Fibroblast of skin of scalp (primary cell): ENCODE measurements at places on chromosomes 5 and 9.
A peak's percentile ranks its signal among the peaks of the same experiment; 100 is the strongest.

- peak; percentile 88 for DNase-seq
Observed at GRCh38 chr9:95756986-95757385, 118.5 kb upstream of the ERCC6L2 start.

DNA sequence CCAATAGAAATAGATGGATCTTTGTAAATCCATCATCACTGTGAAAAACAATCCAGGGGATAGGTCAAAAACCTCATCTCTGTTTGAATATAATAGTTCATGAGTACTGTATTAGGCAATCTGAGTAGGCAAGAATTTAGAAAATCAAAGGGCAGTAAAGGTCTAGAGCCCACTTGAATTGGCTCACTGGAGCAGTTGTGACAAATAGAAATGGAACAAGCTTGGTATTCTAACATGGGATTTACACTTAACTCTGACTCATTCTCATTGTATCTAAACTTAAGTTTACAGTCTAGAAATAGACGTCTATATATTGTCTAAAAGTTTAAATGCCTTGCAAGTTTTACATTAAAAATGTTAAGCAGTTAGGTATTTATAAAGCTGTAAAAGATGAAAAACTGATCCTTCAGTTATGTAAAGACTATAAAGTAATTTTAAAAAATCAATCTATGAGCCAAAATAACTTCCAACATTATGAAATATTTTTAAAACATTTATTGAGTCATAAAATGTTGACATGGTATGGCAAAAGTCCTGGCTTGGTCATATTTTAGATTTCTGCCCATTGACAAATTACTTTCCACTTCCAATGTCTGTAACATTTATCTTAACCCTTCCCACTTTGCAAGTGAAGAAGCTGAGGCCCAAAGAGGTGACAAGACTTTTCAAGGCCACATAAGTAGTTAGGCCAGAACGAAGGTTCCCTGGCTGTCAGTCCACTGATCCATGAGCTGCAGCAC lies 203.7 kb upstream of the NREP start:
- DNase-seq, result peak; percentile 87

DNA sequence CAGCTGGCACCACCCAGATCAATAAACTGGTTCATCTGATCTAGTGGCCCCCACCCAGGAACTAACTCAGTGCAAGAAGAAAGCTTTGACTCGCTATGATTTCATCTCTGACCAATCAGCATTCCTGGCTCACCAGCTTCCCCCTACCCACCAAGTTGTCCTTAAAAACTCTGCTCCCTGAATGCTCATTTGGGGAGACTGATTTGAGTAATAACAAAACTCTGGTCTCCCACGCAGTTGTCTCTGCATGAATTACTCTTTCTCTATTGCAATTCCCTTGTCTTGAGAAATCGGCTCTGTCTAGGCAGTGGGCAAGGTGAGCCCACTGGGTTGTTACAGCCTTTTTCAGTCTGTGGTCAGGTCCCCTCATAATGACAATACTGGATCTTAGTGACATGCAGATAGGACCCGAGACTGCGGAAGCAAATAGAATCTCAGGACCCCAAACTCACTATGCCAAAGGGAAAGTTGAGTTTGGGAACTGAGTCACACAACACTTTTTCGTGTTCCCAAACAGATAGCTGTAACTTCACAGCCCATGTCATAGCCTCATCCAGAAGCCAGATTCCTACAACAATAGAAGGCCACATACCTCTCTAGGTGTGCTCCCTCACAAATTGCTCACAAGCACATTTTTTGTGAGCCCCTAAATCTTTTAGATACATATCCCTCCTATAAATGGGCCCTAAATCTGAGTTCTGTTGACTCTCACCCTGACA lies 175.2 kb upstream of the RAI14 start:
- no peak for DNase-seq

GRCh38 chr5:142245786-142246185 lies 79.0 kb downstream of the SPRY4 start:
- DNase-seq, result no peak

DNA sequence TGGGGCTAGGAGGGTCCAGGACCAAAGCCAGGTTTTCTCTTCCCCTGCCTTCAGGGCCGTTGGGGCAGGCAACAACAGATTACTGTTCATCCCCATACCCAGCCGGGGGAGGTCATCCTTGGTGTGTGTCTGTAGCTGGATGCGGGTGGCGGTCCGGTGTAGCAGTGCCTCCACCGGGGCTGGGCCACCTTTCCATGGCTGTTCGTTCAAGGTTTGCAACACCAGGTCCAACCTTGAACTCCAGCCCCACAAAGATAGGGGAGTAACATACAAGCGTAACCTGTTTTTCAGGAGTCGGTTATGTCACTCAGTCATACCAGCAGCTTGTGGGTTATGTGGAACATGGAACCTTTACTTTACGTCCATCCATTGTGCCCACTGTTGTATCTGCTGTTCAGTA lies 58.5 kb upstream of the FAM120A start:
- DNase-seq, result no peak

DNA sequence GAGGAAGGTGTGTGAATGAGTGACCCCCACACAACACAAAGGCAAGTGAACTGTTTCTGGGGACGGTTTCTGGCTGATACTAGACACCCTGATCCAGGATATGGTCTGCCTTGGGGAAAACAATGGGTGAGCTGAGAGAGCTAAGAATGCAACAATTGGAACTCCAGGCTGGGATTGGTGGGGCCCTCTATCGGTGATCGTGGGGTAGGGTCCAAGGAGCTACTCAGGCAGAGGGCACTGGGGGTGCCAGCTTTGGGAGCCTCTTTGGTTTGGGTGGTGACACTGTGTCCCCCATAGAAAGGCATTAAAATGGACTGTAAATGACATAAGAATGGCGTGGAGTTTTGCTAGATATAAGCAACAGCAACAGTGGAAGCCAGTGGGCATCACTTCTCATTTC lies 439.1 kb downstream of the DMAC1 start:
- no peak for DNase-seq

DNA sequence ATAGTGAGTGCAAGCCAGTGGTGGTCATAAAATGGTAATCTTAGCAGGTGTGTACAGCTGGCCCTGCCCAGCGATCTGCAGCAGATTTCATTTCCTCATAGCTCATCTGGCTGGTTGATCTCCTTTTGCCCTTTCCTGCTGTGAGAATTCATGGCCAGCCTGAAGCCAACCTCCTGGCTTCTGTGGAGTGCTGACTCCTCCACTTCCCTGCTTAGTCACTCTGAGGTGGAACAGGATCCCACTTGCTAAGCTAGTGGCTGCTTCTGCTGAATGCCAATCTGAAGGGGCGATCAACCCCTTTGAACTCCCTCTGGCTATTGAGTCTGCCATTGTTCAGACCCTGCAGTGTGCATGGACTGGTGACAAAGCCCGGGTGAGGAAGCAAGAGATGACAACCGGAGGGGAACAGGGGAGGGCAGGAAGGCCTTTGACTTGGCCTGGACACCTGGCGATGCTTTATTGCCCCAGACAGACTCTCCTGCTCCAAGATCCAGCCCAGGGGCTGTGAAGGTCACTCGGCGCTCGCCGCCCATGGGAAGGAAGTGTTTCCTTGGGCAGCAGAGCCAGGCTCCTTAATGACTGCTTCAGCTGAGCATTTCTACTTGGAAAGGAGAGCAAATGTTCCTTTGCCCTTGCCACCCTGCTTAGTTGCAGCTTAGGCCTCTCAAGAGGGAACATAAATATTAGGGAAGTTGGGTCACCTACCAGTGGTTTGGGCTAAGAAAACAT lies 341.1 kb downstream of the ZSWIM6 start:
- DNase-seq, result no peak

- peak; percentile 29 for DNase-seq
Observed at GRCh38 chr9:129664746-129665388, 580 bp upstream of the PRRX2 start.

- DNase-seq, result peak; percentile 55
Observed at GRCh38 chr5:80238778-80239679, 16.8 kb downstream of the SERINC5 start.

- DNase-seq, result peak; percentile 57
Observed at GRCh38 chr5:132962429-132963021, 909 bp downstream of the AFF4 start.

DNA sequence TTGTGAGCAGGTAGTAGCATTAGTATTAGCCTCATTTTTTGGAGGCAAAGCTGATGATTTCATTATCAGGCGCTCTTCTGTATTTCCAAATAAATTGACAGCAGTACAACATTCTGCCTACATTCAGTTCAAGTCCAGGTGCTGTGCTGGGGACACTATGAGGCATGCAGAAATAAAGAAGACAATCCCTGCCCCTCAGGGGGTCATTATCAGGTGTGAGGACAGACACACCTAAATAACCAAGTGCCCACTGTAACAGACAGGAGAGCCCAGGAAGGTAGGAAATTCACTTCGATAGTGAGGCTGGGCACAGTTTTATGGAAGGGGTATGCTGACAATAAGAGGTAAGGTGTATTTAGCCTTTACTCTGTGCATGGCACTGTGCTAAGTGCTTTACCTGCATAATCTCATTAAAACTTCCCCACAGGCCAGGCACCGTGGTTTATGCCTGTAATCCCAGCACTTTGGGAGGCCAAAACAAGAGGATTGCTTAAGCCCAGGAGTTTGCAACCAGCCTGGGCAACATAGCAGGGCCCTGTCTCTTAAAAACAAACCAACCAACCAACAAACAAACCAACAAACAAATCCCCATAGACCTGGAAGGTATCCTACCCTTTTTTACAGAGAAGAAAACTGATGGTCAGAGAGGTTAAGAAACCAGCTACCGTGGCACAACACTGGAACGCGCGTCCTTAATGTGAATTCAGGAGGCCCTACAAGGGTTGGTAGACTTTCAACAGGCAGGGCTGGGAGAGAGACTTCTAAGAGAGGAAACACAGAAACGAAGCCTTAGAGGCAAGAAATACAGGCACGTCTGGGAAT lies 17.5 kb upstream of the GPX3 start:
- DNase-seq, result no peak

DNA sequence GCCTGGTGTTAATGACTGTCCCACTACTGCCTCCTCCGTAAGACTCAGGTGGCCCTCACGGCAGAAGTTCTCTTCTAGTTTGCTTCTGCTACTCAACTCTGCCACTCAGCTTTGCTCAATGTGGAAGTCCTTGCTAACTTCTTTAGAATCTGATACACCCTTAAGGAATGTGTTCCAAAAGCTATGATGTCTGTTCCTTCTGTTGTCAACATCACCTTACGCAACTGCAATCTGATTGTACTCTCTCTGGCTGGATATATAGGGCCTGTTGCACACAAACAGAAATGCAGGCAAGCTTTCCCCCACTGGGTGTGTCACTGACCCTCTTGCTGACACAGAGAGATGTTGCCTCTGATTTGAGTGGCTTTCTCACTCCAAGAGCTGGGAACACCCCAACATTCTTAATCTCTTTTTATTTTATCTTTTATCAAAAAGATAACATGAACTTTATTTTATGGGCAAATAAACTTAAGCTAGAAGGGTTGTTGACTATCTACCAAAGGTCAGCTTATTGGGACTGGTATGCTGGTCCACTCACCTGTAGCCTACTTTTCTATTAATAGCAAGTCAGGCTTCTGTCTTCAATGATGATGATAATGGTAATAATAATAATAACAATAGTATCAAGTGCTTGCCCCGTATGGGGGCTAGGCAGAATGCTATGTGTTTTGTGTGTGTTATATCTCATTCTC lies 25.2 kb downstream of the TMEM252 start:
- DNase-seq, result peak; percentile 10

DNA sequence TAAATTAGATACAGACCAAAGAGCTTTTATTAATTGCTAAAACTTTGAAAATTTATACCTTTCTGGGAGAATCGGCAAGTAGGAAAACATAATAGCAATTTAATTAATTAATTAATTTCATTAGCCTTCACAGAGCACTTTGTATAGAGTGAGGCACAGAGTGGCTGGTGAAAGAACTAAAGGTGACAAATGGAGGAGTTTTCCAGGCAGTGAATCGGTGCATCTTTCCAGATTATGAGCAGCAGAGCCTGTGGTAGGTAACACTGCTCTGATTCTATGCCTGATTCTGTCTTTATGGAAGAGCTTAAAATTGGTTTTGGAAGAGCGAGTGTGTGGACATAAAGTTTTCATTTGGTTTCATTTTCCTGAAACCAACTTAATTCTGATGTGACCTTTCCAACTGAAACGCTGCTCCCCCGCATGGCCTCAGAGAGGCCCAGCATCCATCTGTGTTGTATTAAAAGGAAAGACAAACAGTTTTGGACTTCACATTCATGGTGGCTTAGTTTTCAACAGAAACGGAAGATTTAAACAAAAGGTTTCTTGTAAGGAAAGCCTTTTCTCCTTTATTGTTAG lies 188.9 kb upstream of the RPS23 start:
- DNase-seq, result peak; percentile 70

DNA sequence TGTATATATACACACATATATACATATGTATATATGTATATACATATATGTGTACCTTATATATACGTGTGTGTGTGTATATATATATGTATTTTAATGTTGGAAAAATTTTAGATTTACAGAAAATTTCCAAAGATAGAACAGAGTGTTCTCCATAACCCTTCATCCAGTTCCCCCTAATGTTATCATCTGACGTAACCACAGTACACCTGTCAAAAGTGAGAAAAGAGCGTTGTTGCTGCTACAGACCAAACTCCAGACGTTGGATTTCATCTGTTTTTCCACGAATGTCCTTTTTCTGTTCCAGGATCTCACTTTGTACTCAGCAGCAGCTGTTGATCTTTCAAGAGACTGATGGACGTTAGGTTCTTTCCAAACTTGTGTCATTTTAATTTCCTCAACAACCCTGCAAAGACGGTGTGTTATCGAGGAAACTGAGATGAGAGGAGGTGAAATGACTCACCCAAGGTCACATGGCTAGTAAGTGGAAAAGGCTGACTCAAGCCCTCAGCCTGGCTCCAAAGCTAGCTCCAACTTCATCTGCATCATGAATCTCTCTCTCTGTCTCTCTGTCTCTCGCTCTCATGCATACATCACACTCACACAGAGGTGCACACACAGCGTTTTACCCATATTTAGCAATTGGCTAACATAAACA lies 17.0 kb upstream of the NTNG2 start:
- DNase-seq, result no peak

DNA sequence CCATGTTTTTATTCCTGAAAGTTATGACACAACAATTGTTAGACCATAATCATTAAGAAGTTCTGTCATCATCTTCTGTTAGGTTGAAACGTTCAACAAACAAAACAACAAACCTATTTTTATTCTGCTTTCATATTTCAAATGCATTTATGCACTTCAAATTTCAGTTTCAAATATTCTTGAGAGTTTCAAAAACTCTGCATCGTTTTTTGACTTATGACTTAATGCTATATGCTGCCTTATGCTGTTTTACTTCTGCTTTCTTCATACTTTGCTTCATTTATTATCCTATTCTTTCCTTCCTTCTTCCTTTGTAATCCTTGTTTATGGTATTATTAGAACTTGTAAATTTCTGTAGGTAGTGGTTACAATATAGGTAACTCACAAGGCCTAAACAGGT lies 95.0 kb downstream of the PCSK1 start:
- DNase-seq, result no peak

- DNase-seq, result no peak
Observed at GRCh38 chr9:82584349-82584863, 478.5 kb downstream of the RASEF start.
